LoVo (cell line): ENCODE measurements at places on chromosomes 7 and 10.

DNA sequence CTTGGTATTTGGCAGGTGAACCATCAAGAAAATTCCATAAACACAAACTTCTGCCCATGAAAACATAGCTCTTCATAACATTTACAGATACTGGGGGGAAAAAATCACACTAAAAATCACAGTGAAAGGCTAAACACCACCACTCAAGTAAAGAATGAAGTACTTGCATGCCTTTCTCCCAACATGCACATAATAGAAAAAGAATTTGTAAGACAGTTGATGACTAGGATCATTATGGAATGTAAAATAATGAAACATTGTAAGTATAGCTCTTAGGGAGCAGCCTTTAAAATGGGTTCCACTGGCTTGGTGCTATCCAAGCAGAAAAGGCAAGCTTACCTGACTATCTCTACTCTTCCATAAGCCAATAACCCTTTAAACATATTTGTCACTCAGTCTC is 299.9 kb upstream of the LRRN3 start:
- no peak for DNase-seq

DNA sequence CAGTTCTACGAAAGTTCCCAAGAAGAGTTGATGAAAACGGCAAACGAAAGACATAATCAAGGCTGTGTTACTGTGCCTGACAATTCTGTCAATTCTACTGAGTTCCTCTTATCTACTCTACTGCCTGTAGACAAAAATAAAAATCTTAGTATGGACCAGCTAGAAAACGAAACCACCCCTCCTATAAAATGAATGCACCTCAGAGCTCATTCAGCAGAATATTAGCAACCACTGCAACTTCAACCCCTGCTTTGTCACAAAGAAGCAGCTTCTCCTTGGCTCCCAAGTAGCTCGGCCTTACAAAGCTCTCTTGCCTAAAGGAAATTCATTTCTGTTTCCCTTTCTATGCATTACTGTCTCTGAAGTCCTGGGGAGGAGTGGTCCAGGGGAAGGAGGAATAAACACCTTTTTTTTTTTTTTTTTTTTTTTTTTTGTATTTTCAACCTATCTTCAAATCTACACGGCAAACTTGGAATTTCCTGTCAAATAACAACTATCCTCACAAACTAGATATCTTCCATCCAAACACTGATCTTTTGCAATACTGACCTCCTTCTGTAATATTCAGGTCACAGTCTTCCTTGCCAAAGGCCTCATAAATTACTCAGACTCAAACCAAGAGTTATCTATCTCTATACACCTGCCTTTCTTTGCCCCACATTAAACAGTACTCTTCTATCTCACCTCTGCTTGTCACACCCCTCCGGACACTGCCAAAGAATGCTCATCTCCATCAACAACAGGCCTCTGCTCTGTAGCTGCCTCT is 74.3 kb downstream of the GLI3 start:
- DNase-seq: no peak

DNA sequence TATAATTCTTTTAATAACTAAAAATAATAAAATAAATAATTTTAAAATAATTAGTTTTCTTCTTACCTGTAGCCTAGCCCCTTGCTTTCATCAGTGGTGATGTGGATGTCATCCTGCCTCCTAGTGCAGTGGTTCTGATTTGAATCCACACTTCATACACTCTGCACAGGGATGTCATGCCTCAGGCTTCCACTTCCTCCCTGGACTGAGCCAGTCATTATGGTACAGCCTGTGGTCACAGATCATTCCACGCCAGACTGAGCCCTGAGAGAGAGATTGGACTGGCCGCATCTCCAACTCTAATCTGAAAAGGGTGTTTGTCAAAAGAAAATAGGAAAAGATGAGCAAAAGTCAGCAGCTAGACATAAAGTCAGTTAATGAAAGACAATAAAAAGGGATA is 436.2 kb upstream of the IGFBP3 start:
- DNase-seq: no peak

- DNase-seq: no peak
Measured at GRCh38 chr10:97356318-97356914, 21.9 kb upstream of the FRAT2 start.

GRCh38 chr7:24304494-24305095 is 20.6 kb downstream of the NPY start:
- DNase-seq: no peak

DNA sequence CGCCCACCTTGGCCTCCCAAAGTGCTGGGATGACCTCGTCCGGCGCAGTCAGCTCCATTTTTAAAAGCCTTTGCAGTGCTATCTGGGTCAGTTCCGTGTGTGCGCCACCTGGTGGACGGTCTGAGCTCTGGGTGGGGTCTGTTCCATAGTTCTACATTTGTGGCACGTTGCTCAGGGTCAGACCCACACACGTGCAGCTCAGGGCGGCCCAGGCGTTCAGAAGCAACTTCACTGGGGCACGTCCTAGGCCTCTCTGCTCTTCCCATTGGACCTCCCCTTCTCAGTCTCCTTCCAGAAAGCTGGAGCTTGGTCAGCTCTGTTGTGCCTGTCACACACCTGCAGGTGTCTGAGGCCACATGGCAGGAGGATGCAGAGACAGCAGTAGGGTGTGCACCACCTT is 137.9 kb downstream of the DNAJB6 start:
- DNase-seq: peak; percentile 36

DNA sequence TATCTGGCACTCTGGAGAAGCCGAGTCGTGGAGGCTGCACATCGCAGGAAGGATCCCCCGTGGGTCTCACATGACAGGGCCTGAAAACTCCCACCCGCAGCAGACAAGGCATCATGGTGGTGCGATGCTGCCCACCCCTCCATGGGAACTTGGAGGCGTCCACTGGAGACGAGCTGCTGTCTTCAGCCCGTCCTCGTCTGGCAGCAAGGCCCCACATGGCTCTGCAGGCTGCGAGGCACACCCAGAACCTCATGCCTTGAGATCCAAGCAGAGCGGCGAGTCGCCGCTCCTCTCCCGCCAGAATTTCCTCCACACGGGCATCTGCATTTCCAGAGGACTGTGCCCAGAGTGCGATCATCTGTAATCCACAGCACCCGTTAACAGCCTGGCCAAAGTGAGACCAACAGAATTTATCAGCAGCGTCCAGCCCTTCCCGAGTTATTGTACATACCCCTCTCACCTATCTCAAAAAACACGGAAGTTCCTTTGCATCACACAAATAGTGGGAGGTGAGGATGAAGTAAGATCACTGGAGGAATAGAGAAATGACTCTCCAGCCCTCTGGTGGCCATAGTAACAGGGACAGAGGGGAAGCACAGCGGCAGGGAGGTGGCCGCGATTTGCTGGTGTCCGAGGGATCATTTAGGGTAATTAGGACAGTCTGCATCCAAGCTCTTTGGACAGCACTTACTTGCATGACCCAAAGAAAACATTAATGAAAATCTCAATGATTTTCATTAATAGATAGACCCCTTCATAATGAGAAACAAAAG is 292.4 kb downstream of the USP6NL start:
- no peak for DNase-seq

GRCh38 chr7:55124989-55125875 is 106.4 kb downstream of the EGFR start:
- DNase-seq: no peak

DNA sequence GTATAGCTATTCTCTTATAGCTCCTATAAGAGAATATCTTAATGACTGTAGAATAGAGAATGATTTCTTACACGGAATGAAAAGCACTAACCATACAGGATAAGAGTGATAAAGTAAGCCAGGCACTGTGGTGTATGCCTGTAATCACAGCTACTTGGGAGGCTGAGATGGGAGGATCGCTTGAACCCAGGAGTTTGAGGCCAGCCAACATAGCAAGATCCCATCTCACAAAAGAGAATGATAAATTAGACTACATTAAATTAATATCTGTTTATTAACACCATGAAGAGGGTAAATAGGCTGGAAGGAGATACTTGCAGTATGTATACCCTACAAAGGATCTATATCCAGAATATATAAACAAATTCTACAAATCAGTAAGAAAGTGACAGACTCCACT is 12.2 kb upstream of the OIT3 start:
- no peak for DNase-seq

- DNase-seq: no peak
Measured at GRCh38 chr10:22631646-22632278, 82.6 kb downstream of the PIP4K2A start.

DNA sequence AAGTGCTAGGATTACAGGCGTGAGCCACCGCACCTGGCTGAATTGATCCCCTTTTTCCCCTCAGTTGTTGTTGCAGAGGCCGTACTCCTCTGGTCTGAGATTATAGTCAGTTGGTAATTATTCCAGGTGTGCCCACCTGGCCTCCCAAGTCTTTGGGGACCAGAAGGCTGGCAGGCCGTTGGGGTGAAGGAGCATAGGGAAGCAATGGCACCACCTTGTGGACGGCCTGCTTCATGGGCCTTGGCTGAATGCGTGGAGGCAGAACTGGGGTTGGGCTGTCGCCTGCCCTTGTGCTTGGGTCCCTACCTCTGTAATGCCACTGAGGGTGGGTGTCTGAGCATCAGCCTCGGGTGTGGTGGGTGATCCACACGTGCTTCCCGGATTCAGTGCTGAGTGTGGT is 125.7 kb downstream of the RGS10 start:
- DNase-seq: peak; percentile 55

DNA sequence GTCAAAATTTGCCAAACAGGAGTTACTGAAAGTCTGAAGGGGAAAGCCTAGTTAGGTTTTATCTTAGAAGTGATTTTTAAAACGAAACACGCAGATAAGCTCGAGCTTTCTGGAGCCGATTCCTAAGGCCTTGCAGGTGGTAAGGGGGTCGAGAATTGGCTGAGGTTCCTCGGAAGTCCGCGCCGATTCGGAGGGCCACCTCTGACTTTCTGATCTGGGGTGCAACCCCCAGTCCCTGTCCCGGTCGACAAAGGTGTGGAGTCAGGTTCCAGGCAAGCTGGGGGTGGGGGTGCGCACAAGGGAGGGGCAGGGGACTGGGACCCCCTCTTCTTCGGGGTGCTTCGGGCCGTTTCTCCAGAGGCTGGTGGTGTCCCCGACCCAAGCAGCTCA is 701 bp upstream of the CUL1 start:
- no peak for DNase-seq

DNA sequence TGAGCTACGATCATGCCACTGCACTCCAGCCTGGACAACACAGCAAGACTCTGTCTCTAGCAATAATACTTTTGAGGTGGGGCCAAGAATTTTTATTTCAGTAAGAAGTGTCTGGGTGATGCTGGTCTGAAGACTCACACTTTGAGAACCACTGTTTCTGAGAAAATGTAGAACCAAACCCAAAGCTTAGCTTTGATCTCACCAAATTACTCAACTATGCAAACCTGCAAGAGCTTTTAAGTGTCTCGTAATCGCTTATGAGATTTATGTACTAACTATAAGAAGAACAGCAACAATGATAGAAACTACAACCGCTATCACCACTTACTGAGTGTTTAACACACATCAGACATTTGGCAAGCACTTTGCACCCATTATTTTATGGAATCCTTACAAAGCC is 29.5 kb downstream of the APBB1IP start:
- no peak for DNase-seq

DNA sequence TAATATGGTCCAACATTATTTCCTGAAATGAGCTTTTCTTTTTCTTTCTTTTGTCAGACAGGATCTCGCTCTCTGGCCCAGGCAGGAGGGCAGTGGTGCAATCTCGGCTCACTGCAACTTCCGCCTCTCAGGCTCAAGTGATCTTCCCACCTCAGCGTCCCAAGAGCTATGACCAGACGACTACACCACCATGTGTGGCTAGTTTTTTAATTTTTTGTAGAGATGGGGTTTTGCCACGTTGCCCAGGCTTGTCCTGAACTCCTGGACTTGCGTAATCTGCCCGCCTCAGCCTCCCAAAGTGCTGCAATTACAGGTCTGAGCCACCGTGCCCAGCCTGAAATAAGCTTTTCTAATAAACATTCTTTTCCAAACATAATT is 48.6 kb downstream of the CUL2 start:
- no peak for DNase-seq

GRCh38 chr10:104197364-104197763 is 34.8 kb downstream of the CFAP43 start:
- peak; percentile 71 for DNase-seq

- DNase-seq: no peak
Measured at GRCh38 chr7:2714636-2715035, 26.6 kb downstream of the AMZ1 start.

DNA sequence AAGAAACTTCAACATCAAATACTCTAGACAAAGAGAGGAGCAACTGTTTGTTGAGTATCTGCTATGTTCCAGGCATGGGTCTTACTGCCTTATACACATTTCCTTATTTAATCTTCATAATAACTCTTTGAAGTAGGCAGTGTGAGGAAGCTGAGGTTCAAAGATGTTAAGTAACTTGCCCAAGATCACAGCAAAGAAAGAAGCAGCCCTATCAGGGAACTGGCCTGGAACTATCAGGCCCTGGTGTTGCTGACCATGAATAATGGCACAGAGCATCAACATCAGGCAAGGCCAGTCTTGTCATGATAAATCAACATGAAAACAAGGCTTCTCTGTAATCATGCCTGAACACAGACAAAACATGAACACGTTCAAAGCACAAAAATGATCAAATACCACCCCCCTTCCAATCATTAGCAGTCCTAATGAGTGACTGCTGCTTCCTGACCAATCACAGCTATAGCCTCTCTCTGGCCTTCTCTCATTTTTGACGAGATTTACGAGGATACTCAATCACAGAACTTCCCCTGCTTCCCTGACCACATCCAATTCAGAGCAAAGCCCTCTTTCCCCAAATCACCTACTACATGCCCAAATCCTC is 2.3 kb downstream of the GSDME start:
- DNase-seq: no peak

- DNase-seq: no peak
Measured at GRCh38 chr7:105206985-105207384, 181.7 kb downstream of the SRPK2 start.

- DNase-seq: no peak
Measured at GRCh38 chr10:43965033-43965917, 316.6 kb upstream of the ZNF32 start.

DNA sequence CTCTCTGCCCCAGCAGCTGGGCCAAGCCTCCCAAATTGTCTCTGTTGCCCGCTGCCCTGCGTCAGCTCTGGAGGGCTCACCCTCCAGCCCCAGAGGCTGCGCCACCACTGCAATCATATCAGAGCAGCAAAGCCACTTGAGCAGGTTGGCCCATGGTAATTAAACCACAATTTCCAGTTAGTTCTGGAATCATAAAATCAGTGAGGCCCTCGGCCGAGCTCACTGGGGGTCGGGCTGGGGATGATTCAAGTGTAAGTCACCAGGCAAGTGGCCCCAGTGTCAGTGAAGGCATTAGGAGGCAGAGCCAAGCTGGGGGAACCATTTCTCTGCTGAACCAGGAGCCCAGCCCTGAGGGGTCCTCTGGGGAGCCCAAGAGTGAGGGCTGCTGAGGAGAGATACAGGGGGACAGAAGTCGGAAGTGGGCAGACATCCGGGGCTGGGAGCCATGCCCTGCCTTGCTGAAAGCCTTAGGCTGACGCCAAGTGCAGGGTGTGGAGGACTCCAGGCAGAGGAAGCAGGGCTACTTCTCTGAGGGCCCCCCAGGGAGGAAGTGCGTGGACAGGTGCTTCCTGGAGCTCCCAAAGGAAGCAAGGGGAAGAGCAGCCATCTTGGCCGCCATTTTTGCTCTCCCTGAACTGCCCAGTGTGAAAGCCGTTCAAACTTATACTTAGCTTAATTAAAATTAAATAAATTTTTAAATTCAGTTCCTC is 29.5 kb upstream of the SLC29A3 start:
- no peak for DNase-seq

- no peak for DNase-seq
Measured at GRCh38 chr7:128255271-128255670, 14.2 kb downstream of the LEP start.
